ENCODE measurements at places on chromosomes 3 and 15.

- no peak for DNase-seq
Measured at GRCh38 chr15:86089422-86089821, 9.8 kb downstream of the AGBL1 start.

DNA sequence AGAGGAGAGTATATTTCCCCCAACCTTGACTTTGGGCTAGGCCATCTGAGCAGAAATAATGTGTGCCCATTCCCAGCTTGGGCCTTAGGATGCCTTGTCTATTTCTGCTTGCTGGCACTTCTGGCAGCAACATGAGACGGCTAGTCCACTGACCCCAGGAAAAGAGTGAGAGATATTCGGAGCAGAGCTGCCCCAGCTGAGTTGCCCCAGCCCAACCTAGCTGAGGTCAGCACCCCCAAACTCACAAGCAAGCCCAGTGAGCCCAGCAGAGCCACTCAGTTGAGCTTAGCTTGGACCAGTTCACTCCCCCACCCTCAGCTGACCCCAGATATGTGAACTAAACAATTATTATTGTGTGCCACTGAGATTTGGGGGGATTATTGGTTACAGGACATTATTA lies 20.2 kb downstream of the ITGA11 start:
- DNase-seq, result no peak

- peak; percentile 35 for DNase-seq
Measured at GRCh38 chr3:59244343-59244742, 194.5 kb upstream of the CFAP20DC start.

- no peak for DNase-seq
Measured at GRCh38 chr3:58022490-58022889, 14.3 kb downstream of the FLNB start.

- DNase-seq, result no peak
Measured at GRCh38 chr3:55880357-55880756, 393.3 kb upstream of the WNT5A start.

GRCh38 chr3:115704661-115705338 lies 81.5 kb downstream of the GAP43 start:
- no peak for DNase-seq

DNA sequence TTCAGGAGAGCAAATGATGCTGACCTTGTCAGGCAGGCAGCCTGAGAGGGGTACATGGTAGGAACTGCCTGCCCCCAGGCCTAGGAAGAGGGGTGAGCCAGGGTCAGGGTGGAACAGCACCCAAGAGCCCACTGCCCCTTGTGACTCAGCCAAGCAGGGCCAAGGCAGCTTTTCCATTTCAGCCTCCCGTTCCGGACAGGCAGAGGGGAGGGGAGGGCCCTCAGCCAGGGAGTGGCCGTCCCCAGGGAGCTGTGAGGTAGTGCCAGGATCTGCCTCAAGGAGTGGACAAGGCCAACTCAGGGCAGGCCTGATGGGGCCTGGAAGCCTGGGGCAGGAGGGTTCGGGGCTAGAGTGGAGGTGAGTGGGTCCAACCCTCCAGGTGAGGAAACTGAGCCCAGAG lies 5.1 kb upstream of the ANKRD63 start:
- no peak for DNase-seq

DNA sequence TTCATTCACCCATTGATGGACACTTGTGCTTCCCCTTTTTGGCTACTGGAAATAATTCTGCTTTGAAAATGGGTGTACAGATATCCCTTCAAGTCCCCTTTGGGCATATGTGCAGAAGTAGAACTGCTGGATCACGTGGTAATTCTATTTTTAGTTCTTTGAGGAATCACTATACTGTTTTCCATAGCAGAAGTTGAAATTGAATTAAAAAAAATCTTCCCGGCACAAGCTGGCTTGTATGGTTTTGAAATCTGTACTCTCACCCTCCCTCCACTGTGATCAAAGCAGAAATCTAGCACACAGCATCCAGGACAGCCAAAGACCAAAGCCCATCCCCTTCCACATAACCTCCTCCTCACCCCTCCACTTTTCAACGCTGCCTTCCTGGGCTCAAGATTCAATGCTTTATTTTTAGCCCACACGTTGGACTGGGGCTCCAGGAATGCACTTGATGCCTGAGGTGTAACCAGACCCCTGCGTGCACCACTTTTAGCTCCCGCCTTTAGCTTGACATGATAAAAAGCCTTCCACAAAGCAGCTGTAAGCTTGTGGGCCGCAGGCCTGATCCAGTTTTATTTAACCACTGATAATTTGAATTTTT lies 29.9 kb downstream of the TMEM40 start:
- DNase-seq, result peak; percentile 64

DNA sequence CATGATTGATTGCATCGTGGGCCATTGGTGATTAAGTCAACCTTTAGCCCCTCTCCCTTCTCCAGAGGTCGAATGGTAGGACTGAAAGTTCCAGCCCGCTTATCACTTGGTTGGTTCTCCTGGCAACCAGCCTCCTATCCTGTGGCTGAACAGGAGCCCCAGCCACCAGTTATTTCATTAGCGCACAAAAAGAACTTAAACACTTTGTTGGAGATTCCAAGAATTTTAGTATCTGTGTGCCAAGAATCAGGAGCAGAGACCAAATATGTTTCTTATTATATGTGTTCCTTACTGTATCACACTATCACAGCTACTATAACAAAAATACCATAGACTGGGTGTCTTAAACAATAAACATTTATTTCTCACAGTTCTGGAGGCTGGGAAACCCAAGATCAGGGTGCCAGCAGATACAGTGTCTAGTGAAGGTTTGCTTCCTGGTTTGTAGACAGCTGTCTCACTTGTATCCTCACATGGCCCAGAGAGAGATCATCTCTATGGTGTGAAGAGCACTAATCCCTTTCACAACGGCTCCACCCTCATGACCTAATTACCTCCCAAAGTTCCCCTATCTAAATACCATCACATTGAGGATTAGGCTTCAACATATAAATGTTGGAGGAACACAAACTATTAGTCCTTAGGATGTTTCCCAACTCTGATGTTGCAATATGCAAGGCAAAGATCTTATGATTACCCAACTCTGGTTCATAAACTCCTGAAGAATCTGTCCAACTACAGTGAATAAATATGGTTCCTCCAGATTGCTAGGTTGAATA lies 30.5 kb upstream of the APH1B start:
- no peak for DNase-seq

GRCh38 chr3:50339485-50340146 lies 1.0 kb downstream of the RASSF1 start:
- DNase-seq, result no peak

DNA sequence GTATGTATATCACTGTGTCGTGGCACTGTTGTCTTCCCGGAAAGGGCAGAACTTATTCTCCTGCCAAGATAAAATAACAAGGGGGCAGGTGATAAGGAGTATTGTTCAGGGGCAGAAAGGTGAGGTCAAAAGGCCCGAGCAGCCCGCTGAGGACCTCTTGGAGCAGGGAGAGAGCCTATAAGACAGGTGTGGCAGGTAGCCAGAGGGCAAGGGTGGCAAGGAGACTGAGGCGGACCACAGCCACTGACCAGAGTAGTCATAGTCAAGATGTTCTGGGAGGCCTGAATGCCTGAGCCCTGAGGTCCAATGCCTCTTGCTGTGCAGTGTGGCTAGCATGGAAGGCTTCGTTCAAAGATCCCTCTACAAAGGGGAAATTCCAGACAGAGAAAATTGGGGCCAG lies 172.3 kb upstream of the CHRNA7 start:
- DNase-seq, result no peak

- no peak for DNase-seq
Measured at GRCh38 chr15:92647467-92648163, 8.0 kb downstream of the FAM174B start.

DNA sequence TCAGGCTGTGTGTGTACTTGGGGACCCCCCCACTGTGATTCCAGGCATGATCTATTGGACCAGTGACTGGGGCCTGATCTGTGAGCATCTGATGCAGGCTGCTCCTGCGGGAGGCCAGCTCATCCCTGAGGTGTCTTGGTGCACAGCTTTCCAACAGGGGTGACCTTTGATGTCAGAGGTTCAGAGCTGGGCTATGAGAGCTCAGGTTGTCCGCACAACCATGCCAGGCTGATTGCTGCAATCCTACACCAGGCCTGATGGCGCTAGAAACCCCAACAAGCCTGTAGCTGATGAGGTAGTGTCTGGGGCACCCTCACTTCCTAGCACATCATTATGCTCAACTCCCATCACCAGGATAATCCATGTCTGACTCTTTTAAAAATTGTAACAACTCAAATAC lies 56.1 kb upstream of the CACNA2D3 start:
- no peak for DNase-seq

GRCh38 chr3:25962255-25962654 lies 172.4 kb downstream of the OXSM start:
- DNase-seq, result no peak

- DNase-seq, result no peak
Measured at GRCh38 chr15:99053380-99054024, 45.9 kb upstream of the PGPEP1L start.

DNA sequence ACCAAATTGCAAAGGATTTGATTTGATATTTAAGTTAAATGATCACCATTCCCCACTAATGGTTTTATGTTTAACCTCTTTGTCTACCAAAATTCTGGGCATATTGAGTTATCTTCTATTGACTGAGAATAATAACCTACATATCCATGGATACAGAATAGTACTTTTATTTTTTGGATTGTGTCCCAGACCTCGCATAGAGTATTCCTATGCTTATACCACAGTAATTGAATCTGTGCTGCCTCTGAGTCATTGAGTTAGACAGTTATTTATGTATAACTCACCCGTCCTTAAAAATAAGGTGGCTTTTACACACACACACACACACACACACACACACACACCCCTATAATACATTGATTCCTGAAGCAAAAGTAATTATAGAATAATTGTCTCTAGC lies 690.1 kb upstream of the BCHE start:
- no peak for DNase-seq

- no peak for DNase-seq
Measured at GRCh38 chr3:89783341-89783927, 676.0 kb downstream of the EPHA3 start.

DNA sequence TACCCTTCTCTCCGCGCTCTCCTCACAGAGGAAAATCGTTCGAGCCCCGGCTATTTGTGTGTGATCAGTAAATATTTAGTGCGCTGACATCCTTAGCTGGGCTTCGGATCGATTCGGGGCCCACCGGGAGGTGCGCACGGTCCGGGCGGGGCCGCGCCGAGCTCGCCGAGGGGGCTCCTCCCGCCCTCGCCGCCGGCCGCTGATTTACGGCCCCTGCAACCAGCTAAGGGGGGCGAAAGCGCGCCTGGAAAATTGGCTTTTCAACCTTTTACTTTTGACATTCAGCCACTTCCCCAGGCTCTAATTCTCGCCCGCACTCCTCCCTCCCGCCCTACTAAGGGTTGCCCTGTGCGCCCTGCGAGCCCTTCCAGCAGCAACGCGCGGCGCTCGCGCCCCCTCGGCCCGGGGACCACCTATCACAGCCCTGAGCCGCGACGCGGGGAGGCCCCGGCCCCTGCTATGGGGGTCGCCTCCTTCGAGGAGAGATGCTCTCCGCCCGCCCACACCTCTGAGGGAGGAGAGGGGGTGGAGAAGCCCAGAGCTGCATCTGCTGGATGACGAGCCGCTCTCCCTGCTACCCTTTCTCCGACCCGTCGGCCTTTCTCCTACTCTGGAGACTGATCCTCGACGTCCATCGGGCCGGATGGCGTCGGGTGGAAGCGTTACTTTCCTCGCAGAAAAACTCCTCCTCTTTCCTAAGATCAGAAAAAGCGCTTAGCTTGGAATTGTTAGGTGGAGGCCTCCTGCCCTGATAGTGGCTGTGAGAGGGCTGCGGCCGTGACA lies 7.8 kb upstream of the NR2F2 start:
- peak; percentile 49 for DNase-seq

DNA sequence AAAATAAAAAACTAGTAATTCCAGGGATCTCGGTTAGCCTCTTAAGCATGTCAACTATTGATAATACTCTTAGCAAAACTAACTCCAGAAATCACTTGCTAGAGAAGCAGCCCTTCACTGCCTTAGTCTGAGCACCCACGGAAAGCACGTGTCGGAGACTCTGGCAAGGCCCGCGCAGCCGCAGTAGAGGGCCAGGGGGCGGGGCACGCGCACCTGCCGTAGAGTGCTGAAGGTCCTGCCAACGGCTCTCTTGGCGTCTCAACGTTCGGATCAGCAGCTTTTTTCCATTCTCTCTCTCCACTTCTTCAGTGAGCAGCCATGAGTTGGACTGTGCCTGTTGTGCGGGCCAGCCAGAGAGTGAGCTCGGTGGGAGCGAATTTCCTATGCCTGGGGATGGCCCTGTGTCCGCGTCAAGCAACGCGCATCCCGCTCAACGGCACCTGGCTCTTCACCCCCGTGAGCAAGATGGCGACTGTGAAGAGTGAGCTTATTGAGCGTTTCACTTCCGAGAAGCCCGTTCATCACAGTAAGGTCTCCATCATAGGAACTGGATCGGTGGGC lies at the start of gene LDHAL6B:
Gene LDHAL6B, plus strand, starts transcription at position 221 of the 561 bp plus-strand sequence. Its CDS starts 98 bp downstream, at position 319.
- DNase-seq, result no peak

DNA sequence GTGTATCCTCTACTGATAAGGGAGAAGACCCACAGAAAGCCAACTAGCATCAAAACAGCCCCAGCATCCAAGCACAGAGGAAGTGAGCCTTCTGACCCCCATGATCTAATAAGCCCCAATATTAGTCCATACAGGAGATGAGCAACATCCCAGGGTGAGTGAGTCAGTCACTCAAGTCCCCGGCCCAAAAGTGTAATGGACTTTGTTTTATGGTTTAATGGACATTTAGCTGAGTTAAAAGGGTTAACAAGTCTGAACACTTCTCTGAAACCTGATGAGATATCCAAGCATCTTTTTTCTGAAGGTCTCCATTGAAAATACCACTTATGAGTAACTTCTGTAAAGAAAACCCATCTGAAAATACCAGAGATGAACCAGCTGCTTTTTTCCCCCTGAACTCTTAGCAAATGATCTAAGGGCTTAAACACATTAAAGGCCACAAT lies 115.6 kb downstream of the GREM1 start:
- no peak for DNase-seq

- no peak for DNase-seq
Measured at GRCh38 chr15:57631386-57632110, 39.8 kb downstream of the MYZAP start.

- no peak for DNase-seq
Measured at GRCh38 chr3:132777171-132777570, 55.0 kb upstream of the NPHP3 start.

GRCh38 chr3:131324923-131325322 lies 56.7 kb upstream of the NUDT16 start:
- DNase-seq, result no peak

DNA sequence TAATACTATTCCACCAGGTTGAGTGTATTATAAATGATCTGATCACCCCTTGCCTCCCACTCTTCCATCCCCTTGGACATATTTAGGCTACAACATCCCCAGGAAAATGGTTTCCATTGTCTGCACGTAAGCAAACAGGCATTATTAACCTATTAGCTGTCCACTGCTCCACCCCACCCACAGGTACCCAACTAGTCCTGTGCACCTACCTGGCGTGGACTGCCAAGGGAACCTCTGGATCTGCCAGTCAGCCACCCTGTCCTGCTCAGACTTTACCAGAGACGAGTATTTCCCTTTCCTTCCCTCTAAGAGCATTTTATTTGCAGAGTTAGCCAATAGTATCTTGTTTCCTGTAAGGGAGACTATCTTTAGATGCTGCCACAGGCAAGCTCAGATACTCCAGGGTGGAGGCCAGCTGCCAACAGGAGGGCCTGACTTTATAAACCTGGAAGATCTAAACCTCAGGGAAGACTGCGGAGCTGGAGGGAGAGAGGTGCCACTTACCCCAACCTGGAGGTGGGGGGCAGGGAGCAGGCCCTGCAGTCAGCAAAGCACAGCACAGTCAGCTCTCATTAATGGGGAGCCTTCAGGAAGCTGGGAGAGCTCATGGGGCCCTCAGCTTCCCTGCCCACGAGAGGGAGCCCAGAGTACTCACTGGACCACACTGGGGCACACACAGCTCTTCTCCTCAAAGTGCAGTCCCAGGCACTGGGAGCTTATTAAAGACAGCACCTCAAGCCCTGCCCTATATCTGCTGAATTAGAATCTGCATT lies at the start of gene CX3CR1:
Gene CX3CR1, minus strand, starts transcription at position 292 of the 773 bp plus-strand sequence. CDS start 13,527 bp downstream, outside the sequence.
- no peak for DNase-seq
